Stimulated activated CD8-positive, alpha-beta memory T cell treated with anti-CD3 and anti-CD28 coated beads, Interleukin-4, amount 100 ng/mL, for 1 hour (primary cell): ENCODE measurements at places on chromosomes 4 and X.

- no peak for DNase-seq
Observed at GRCh38 chrX:150185766-150186165, 177.4 kb upstream of the MAMLD1 start.

DNA sequence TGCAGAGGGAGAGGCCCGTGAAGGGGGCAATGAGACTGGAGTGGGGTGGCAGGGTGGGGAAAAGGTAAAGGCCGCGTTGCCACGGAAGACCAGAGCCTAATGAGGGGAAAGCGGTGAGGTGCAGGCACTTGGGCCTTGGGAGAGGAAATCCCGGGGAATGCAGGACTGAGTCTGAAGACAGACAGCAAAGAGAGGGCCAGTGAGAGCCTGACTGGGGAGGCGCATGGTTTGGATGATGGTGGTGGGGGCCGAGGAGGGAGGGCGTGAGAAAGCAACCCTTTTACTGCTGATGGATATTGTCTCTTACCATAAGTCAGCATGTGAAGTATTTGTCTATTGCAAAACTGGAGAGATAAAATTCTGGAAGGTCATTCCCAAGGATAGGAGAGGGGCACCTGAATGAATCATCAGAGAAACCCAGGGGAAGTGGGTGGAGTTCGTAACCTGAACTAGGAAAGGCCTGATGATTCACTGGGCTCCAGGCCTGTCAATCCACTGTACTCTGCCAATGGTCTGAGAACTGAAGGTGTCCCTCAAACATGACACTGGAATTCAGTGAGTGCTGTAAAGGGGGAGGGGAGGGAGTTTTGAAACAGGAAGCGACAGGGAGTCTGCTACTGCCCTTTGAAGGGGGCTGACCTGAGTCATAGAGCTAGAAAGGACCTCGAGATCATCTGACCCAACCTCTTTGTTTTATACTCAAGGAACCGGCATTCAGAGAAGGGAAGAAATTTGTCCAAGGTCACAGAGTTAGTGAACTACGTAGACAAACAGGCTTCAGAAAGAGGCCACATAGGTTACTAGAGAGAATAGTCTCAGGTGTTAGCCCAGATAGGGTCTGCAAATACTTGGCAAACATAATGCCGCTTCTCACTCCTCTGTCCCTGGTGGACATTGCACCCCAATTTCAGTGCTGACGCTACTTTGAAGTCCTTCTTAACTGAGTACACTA is 52.2 kb downstream of the NALF2 start:
- DNase-seq: no peak

- no peak for DNase-seq
Observed at GRCh38 chr4:8427761-8428287, 12.7 kb downstream of the ACOX3 start.

GRCh38 chr4:123449780-123450179 is 53.2 kb downstream of the SPRY1 start:
- DNase-seq: no peak

GRCh38 chr4:89469516-89469915 is 161.9 kb upstream of the GPRIN3 start:
- DNase-seq: no peak

GRCh38 chrX:134026565-134027311 is 41.3 kb upstream of the GPC3 start:
- no peak for DNase-seq
